Camera-type eye (tissue), 1 donor: ENCODE measurements at places on chromosomes 16 and 17. TPM values are rescaled to one million over a fixed set of nuclear protein-coding genes. Genes with fewer than 3 reads are reported as not detected.

LRRC36 gene
- total RNA-seq: 1.5 TPM

TEKT5 gene
- 0.44 TPM for total RNA-seq

GAST gene
- not detected for total RNA-seq

GRIN2C gene
- total RNA-seq: 7.1 TPM

MILR1 gene
- total RNA-seq: 2.0 TPM

OR4D1 gene
- total RNA-seq: not detected

KSR1 gene
- total RNA-seq: 84.4 TPM

CALB2 gene
- total RNA-seq: 21.0 TPM

KRT27 gene
- total RNA-seq: 0.22 TPM

SEPTIN12 gene
- not detected for total RNA-seq

PPM1E gene
- total RNA-seq: 32.9 TPM

TTYH2 gene
- total RNA-seq: 52.5 TPM

NPIPB6 gene
- total RNA-seq: 11.4 TPM

SLFN12 gene
- total RNA-seq: 11.5 TPM

ABCC6 gene
- 3.0 TPM for total RNA-seq

METRN gene
- total RNA-seq: 41.1 TPM

GTF3C1 gene
- 109 TPM for total RNA-seq

CHRNE gene
- 0.44 TPM for total RNA-seq

ARHGAP23 gene
- 73.6 TPM for total RNA-seq

TEN1 gene
- total RNA-seq: 22.5 TPM

KRT33B gene
- total RNA-seq: not detected

RAB34 gene
- 53.9 TPM for total RNA-seq

UMOD gene
- total RNA-seq: not detected

SLC38A8 gene
- 6.6 TPM for total RNA-seq

CX3CL1 gene
- 12.3 TPM for total RNA-seq

SULT1A1 gene
- total RNA-seq: 22.3 TPM

SARM1 gene
- total RNA-seq: 33.6 TPM

HOXB7 gene
- not detected for total RNA-seq

CDR2L gene
- total RNA-seq: 9.7 TPM

KRT37 gene
- total RNA-seq: not detected

NXPH3 gene
- 6.5 TPM for total RNA-seq

TSNAXIP1 gene
- total RNA-seq: 5.2 TPM

TRAPPC1 gene
- total RNA-seq: 35.0 TPM

HBZ gene
- 2.2 TPM for total RNA-seq

AXIN2 gene
- 21.7 TPM for total RNA-seq

GRAP gene
- total RNA-seq: 2.5 TPM

CAMTA2 gene
- 13.4 TPM for total RNA-seq

HEXD gene
- 42.7 TPM for total RNA-seq

MIS12 gene
- 30.3 TPM for total RNA-seq

ASGR2 gene
- 0.33 TPM for total RNA-seq

VWA3A gene
- 0.33 TPM for total RNA-seq

SLC6A2 gene
- 9.0 TPM for total RNA-seq

TBC1D3E gene
- not detected for total RNA-seq

ODAD4 gene
- total RNA-seq: 2.9 TPM

GPR179 gene
- 10.4 TPM for total RNA-seq

TBC1D28 gene
- total RNA-seq: not detected

MPO gene
- total RNA-seq: 14.1 TPM

PSKH1 gene
- total RNA-seq: 20.0 TPM

PROCA1 gene
- total RNA-seq: 5.4 TPM

NACA2 gene
- total RNA-seq: not detected

GSG1L gene
- 5.1 TPM for total RNA-seq

SETD6 gene
- 36.7 TPM for total RNA-seq

TBC1D16 gene
- 39.0 TPM for total RNA-seq

KCNH4 gene
- total RNA-seq: not detected

NGFR gene
- 47.4 TPM for total RNA-seq

GPR139 gene
- total RNA-seq: 0.38 TPM

ITGAL gene
- total RNA-seq: 3.8 TPM
